Stimulated activated CD8-positive, alpha-beta memory T cell treated with anti-CD3 and anti-CD28 coated beads, Interleukin-7, amount 100 ng/mL, for 1 hour (primary cell): ENCODE measurements at places on chromosomes 1 and 21.

DNA sequence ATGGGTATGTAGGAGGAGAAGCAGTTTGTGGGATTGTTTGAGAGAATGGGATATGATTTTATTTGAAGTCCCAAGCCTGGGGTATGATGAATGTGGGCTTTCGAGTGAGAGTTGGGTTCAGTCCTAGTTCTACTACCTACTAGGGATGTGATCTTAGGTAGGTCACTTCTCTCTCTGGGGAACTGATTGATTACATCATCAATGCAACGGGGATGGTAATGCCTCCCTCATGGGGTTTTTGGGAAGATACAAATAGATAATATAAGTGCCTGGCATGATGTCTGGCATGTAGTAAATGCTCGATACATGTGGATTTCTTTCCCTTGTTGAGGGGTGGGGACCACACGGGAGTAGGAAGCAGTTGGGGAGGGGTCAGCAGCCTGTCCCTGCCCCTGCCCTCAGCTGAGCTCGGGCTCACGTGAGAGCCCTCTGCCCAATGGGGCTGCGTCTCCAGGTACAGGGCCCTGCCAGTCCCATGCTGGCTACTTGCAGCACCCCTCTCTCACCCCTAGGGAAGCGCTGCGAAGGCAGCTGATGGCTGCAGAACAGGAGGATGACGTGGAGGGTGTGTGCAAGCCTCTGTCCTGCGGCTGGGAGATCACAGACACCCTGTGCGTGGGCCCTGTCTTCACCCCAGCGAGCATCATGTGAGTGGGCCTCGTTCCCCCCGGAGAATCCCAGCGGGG, 38.7 kb downstream of the AZIN2 start:
- DNase-seq = no peak

DNA sequence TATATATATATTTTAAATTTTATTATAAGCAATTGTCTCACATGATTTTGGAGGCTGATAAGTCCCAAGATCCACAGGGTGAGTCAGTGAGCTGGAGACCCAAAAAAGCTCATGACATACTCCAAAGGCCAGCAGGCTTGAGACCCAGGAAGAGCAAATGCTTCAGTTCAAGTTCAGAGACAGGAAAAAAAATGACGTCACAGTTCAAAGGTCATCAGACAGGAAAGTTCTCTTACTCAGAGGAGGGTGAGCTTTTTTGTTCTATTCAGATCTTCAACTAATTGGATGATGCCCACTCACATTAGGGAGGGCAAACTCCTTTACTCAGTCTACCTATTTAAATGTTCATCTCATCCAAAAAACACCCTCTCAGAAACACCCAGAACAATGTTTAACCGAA, 18.2 kb downstream of the RXRG start:
- DNase-seq = no peak

DNA sequence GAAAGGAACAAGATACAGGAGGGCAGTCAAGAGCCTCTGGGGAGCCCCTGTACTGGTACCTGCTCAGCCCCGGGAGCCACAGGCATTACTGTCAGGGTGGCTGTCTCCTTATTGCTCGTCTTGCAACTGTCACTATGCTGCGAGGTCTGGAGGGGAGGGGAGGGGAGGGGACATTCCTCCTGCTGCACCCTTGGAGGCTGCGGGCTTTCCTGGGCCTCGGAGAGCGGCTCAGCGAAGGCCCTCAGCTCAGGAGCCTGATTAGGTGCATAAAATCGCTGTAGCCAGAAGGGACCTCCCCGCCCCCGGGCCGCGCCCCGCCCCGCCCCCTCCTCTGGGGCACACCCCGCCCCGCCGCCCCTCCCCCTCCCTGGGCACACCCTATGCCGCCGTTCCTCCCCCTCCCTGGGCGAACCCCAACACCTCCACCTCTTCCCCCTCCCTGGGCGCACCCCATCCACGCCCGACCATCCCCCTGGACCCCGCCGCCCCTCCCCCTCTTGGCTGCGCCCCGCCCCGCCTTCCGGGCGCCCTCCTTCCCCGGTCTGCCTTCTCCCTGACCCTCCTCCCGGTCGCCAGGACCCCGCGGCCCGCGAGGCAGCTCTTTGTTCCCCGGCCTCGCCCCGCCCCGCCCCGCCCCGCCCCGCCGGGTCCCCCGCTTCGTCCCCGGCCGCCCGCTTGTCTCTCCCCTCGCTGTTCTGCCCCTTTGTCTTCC, 35.5 kb downstream of the CACHD1 start:
- no peak for DNase-seq

DNA sequence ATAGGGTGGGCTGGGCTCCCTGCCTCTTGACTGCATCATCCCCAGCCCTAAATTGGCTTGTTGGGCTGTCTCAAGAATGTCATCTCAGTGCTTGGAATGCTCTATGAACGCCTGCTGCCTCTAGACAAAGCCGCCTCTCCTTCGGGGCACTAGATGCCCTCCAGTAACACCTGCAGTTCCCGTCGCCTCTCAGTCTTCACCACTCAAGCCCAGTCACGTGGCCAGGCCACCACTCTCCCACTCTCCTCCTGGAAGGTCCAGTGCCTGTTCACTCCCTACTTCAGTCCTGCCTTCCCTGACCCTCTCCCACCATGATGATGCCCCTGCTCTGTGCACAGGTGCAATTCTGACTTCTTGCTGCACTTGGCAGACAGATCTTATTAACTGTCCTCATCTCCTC, 7.0 kb downstream of the TAS1R2 start:
- no peak for DNase-seq

- DNase-seq = no peak
Measured at GRCh38 chr21:39344848-39345247, 4.0 kb downstream of the HMGN1 start.

GRCh38 chr1:210655511-210655910, 326.8 kb downstream of the HHAT start:
- DNase-seq = no peak

DNA sequence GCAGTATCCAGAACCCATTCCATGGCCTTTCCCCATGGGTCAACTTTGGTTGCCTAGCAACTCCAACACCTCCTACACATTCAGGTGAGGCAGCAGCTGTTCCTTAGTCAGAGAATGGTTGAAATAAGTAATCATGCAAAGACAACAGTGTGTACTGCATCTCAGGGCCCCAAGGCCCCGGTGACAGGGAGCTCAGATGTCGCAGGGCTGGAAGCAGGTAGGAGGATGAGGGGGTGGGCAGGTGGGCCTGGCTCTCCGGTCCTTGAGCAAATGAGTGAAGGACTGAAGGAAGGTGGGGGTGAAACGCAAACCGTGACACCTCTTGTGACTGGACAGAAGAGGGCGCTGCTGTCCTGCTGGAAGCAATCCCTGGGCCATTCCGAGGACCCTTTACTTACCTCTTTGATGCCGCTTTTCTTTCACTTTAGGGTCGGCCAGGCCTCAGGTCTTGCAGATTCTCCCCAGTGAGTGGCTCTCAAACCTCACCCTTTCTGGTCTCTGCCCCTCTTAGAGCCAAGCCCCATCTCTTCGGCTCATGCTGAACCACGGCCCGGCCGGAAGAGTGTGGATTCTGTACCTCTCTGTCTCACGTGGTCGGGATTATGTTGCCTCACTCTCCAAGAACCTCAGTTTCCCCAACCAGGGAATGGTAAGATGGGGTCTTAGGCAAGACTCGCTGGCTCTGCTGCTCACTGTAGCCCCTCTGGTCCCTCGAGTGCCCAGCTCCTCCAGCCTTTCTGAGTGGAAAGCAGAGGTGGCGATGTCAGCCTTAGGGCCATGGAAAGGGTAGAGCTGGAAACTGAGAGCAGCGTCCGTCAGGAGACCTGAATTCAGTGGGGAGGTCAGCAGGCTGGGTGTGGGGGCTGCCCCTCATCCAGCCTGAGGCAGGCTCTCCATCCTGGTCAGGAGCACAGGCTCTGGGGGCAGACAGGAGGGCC, 5.6 kb upstream of the KCNA10 start:
- peak; percentile 5 for DNase-seq

DNA sequence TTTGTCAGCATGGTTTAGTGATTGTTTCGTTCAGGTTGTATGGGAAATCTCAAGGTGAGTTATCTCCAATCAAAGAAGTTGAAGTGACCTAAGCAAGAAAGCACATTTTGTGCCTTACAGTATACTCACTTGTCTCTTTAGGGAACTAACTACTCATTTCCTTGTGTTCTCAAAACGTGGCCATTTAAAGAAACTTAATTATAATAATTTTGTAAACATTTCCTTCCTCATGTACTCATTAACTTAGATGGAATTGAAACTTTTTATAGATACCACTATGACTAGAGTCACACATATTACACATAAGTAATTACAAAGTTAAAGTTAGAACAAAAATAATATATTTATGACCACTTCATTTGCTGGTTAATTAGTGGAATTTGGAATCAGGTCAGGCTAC, 552.6 kb downstream of the MRPL39 start:
- DNase-seq = no peak

DNA sequence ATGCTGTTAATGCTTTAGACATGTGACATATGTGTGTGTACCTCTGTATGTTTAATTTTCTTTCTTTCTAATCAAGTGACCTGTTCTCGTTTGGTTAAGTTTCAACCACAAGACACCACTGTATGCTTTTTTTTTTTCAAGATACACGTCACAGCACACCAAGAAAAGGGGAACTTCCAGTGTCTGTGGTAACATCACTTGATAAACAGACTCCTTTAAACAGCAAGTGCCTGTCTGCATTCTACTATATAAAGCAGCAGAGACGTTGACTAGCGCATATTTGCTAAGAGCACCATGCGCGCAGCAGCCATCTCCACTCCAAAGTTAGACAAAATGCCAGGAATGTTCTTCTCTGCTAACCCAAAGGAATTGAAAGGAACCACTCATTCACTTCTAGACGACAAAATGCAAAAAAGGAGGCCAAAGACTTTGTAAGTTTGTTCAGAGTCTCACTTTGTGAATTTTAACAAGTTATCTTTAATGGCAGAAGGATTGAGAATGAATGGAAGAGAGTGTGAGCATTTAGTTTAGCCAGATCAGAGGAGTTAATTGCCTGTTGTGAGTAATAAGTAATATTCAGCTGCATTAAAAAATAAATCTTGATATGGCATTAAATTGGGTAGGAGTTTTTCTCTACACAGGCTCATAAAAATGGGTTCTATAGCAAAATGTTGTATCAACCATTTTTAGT, at the start of gene RGS1:
TSS of gene RGS1 (plus strand) at position 275 of the 691 bp plus-strand sequence. CDS start at position 295, 20 bp downstream.
- peak; percentile 35 for DNase-seq

- no peak for DNase-seq
Measured at GRCh38 chr1:96520579-96520947, 201.0 kb upstream of the PTBP2 start.

- no peak for DNase-seq
Measured at GRCh38 chr1:210647406-210648333, 319.0 kb downstream of the HHAT start.

DNA sequence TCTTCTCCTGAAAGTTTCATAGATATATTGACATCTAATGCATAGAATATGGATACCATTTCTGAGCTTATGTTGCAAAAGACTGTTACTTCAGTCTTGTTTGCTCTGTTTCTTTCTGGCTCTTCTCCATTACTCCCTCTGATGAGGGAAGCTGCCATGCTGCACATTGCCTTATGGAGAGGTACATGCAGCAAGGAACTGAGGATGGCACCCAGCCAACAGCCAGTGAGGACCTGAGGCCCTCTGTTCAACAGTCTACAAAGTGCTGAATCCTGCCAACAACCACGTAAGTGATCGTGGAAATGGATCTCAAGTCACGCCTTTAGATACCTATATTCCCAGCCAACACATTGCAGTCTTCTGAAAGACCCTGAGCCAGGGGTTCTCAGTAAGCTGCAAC, 66.6 kb upstream of the ADAMTS5 start:
- no peak for DNase-seq

DNA sequence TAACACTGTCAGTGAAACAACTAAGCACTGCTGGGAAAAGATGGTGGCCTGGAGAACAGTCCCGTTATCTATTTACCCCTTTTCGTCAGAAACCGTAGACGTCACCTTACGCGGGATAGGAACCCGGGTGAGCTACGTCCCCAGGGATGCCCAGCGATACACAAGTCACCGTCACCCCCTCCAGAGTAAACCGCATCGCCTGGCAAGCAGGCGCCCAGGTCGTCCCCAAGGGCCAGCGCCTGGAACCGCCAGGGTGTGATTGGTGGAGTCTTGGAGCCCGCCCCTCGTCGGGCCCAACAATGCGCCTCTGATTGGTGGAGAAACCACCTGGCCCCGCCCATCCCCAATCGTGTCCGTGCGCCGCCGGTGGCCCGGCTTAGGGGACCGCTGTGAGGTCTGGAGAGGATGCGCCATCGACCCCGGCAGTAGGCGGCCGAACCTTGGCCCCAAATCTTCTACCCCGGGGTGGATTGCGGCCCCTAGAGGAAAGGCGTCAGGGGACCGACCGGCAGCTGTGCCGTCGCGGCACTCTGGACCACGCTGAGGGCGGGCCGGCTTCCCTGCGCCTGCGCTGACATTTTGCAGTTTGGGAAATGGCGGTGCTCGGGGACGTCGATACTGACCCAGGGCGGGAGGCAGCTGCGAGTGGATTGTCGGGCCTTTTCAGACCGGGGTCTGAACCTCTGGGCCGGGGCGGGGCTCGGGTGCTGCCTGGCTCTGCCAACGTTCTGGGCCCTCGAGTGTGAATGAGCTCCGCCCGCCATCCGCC, 34.4 kb downstream of the SLC2A1 start:
- peak; percentile 80 for DNase-seq

DNA sequence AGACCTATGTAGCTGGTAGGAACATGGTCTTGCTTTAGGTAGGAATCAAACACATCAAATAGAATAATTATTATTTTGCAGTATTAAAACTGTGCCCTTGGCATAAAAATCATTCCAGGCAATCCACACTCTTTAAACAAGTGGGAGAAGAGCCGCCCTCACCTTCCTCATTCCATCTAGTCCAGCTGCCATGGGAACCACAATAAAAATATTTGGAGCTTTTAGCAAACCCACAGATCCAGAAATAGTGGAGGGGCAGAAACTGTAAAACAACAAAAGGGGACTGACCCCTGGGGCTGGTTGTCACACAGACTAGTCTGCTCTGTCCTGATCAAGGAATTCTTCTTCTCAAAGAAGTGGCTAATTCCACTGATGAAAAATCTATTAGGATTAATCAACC, 61.6 kb downstream of the PTPRC start:
- no peak for DNase-seq

- no peak for DNase-seq
Measured at GRCh38 chr1:207798847-207799246, 47.0 kb downstream of the CD46 start.

DNA sequence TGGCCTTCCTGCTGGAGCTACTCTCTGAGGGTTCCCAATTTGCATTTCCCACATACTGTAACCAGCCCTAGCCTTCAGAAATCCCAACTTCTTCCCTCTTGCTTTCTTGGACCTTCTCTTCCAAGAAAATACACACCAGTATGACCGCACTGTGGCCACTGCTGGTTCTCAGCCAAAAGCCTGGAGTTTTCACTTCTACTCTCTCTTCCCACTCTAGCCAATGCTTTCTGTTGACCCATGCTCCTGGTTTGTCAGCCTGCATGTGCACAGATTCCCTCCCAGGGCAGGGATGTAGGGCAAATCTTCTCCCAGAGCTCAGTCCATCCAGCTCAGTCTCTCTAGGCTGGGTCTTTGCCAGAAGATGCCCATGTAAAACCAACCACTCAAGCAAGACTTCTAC, 664 bp downstream of the SLAMF1 start:
- DNase-seq = no peak

GRCh38 chr1:173868266-173869020, at the start of gene ZBTB37:
ZBTB37 (plus strand) TSS chr1:173868380; CDS start chr1:173870226, 1,846 bp downstream.
- peak; percentile 66 for DNase-seq

- no peak for DNase-seq
Measured at GRCh38 chr1:247291833-247292561, 36.1 kb downstream of the VN1R5 start.
